ENCODE measurements at places on chromosomes 7 and 10.

DNA sequence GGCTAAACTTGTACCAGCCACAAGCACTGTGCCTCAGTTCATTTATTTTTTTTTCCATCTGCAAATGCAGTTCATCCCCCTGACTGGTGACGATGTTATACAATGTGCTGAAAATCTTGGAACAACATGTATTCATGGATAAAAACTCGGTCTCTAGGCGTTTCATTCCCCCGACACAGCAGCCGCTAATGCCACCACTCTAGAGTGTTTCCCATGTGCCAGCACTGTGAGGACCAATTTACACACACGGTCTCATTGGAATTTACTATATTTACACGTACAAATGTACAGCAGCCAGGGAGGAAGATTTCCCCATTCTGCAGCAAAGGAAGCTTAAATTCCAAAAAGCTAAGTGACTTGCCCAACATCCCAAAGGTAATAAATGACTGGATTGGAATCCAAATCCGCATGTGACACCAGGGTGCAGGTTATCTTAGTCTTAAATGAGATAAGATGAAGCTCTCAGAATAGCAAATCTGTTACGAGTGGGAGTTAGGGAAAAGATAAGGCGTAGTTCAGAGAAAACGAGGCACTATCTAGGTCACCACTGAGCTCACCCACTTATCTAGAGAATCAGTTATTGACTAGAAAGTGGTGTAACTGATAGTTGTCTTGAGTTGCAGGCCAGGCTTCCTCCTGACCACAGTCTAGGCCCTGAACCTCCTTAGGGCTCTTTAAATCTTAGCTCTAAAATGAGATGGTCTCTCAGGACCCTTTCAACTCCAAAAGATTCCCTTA, 36.7 kb downstream of the FAM107B start:
- no peak for DNase-seq

GRCh38 chr10:96830511-96831199, 1.4 kb upstream of the LCOR start:
- DNase-seq: peak; percentile 64

GRCh38 chr7:47666164-47666862, 84.4 kb upstream of the TNS3 start:
- DNase-seq: no peak

DNA sequence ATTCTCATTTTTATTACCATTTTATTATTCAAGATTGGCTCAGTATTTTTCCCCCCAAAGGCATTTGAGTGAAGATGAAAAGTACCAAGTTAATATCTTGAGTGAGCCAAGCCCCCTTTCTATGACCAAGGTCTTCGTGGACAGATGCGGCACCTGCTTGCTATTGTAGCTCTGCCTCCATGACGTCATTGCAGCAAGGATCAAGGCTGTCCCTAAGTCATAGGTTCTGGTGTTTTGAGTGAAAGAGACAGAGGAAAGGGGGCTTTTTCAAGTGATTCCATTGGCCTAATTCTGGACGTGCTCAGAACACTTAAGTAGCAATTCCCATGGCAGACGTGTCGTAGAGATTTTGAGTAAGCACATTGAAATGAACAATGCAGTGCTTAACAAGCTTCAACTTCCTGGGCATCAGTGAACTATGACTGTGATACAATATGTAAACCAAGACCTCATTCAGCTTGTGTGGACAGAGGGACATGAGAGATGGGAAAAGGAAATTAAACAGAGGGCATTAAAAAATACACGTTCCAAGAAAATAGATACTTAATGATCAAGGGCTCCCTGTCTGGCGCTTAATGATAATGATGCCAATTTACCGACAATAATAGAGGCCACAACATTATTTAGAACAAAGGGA, 248.7 kb upstream of the NPVF start:
- no peak for DNase-seq
